ENCODE measurements at places on chromosomes 12 and 14.

DNA sequence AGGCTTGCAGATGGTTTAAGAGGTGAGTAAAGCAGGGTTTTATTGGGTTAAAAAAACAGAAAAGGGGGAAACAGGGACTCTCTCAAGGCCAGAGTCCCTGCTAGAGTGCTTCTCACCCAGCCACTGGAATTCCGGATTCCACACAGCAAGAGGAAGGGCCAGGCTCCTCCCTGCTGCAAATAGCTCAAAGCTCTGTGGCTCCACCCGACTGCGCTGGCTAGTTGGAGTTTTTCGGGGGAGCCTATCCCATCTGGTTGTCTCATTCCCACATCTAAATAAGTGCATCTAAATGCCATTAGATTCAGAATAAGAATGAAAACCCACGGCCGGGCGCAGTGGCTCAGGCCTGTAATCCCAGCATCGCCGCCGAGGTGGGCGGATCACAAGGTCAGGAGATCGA is 791.5 kb downstream of the SLC16A7 start:
- DNase-seq, result no peak

GRCh38 chr12:24546084-24546483 is 402.8 kb downstream of the BCAT1 start:
- no peak for DNase-seq

- DNase-seq, result no peak
Observed at GRCh38 chr12:6615802-6616201, 8.6 kb upstream of the CHD4 start.

DNA sequence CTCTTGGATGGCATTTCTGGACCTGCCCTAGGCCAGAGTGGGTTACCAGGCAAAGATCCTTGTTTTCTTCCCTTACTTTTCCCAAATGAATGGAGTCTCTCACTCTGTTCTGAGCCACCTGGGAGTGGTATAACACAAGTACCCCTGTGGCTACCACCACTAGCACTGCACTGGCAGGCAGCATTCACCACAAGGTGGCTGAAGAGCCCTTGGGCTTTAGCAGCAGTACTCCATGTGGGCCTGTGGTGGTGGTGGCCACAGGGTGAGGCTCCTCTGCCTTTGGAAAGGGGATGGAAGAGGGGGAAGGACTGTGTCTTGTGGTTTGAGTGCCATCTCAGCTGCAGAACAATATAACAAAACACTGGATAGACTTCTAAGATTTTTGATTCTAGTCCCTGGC is 38.1 kb upstream of the LMNTD1 start:
- no peak for DNase-seq

DNA sequence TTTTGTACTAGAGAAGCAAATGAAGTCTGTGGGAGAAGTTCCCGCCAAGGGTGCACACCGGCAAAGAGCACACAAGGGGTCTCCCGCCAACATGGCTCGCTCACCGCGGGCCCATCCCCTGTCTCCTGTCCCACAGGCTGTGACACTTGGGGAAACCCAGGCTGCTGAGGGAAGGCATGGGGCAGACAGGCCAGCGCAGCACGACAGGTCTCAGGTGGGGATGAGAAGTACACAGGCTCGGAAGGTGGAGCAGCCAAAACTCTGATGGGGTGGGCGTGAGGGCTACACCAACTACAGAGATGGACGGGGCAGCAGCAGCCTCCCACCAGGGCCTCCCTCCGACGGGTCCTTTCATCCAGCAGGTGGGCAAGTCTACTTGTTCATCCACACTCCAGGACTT is 64.4 kb downstream of the RNF34 start:
- no peak for DNase-seq

DNA sequence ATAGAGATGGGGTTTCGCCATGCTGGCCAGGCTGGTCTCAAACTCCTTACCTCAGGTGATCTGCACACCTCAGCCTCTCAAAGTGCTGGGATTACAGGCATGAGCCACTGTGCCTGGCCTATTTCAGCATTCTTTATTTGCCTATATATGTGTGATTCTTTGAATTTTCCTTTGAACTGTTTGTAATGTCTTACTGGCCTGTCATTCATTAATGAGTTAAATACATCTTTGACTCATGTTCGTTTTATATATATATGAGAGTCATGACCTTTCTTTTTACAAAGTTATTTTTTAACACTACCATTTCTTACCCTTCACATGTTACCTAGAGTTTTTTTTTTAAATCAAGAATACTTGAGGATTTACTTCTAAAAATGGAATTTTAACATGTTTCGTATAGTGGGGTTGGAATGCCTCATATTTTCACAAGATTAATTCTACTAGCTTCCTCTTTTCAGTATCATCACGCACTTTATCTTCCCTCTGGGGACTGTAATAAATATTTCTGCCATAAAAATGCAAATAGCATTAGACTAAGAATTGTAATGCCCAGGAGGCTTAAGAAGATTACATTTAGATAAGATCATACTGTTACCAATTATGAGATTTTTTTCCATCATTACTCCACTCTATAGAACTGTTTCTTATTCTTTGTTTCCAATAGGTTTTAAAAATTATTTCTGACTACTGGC is 66.7 kb downstream of the NTN4 start:
- no peak for DNase-seq

- DNase-seq, result peak; percentile 77
Observed at GRCh38 chr14:96167224-96168148, 37.2 kb upstream of the BDKRB2 start.

- no peak for DNase-seq
Observed at GRCh38 chr14:22561661-22562579, 27.1 kb downstream of the DAD1 start.

GRCh38 chr12:15856097-15856982 is 25.8 kb upstream of the STRAP start:
- DNase-seq, result peak; percentile 86

DNA sequence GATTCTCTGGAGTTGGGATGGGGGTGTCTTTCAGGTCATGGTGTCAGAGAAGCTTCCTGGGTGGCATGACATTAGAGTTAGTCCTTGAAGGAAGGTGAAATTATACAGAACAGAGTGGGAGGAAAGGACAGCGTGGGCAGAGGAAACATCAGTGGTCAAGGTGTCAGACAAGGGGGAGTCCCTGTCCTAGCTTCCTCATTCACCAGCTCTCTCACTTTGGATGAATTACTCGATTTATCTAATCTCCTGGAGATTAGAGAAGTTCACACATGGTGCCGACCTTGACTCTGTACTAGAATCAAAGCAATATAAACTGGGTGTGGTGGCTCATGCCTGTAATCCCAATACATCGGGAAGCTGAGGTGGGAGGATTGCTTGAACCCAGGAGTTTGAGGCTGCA is 492.9 kb downstream of the VRK1 start:
- DNase-seq, result no peak

DNA sequence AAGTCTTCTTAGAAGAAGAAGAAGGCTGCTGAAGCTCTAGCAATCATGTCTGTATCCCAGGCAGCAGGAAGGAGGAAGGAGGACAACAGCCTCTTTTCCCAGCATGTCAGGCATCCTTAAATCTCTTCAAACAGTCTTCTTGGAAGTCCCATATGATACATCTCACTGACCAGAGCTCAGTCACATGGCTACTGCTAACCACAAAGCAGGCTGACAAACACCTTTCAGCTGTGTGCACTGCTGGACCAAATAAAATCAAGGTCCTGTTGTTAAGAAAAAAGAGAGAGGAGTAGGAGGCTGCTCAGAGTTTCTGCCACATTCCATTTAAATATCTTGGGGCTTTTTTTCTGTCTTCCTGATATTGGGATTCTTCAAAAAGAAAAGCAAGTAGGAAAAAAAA is 203.4 kb upstream of the PELI2 start:
- no peak for DNase-seq

GRCh38 chr14:91326514-91327249 is 82.2 kb upstream of the GPR68 start:
- no peak for DNase-seq

DNA sequence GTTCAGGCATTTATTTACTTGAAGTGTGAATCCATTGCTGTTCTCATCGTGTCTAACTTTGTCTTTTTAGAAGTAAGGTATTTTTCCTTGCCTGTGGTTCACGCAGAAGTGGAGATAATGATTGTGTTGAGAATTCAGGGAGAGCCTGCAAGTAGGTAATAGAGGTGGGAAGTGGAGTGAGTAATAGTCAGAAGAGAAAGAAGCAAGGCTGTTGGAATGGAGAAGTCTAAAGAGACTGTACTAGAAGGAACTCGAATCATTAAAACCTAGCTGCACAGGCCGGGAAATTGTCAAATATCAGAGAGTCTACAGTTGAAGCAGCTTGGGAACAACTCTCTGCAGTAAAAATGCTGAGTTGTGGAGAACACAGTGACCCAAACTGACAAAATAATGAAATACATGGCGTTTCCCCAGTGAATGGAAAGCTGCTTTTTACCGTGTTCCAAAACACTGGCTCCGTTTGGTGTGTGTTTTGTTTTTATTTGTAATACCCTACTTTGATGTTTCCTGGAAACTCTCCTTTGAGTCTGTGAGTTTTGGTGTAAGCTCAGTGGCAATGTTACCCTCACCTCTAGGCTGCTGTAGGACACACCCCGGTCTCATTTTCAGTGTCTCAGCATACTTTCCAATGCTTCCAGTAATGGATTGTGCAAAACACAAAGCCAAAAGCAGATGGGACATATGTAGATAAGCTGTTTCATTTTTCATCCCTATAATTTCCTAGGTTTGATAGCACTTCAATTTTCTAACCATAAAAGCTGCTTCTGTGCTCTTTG is 146.6 kb downstream of the CRADD start:
- DNase-seq, result peak; percentile 50

- DNase-seq, result no peak
Observed at GRCh38 chr14:83255727-83256090, 1722.1 kb upstream of the SEL1L start.

DNA sequence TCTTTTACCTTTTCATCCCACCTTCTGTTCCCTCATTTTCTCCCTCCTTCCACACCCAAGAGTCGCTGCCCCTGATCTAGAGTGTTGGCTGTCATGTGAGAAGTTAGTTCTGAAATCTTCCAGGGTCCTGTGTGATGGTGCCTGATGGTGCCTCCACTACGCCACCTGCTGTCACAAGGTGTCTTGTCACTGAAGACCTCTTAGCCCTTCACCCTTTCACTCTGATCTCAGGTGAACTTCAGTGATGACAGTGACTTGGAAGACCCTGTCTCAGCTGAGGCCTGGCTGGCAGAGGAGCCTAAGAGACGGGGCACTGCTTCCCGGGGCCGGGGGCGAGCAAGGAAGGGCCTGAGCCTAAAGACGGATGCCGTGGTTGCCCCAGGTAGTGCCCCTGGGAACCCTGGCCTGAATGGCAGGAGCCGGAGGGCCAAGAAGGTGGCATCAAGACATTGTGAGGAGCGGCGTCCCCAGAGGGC is 7.6 kb upstream of the PFDN5 start:
- DNase-seq, result no peak

DNA sequence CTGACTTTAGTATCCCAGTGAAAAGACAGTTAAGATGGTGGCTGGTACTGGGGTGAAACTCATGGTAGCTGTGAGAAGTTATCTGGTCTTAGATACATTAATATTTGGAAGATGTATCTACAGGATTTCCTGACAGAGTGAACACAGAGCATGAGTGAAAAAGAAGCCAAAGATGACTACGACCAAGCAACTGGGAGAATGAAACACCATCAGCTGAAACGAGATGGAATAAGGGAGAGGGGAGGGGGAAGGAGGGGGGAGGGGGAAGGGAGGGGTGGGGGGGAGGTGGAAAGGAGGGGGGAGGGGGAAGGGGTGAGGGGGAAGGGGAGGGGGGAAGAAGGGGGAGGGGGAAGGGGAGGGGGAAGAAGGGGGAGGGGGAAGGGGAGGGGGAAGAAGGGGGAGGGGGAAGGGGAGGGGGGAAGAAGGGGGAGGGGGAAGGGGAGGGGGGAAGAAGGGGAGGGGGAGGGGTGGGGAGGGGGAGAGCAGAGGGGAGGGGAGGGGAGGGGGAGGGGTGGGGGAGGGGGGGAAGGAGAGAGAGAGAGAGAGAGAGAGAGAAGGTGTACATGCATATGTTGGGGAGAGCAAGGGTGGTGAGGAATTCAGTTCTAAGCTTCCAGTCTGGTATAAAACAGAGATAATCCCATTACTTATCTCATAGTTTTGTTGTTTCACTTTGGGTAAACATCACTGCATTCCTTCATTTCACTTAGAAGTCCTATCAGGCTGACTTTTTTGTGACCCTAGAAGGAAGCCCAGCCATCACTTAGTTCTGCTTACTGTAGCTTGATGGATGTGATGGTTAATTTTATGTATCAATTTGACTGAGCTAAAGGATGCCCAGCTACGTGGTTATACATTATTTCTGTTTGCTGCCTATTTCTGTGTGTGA is 73.9 kb downstream of the SPPL3 start:
- no peak for DNase-seq

GRCh38 chr12:89636776-89637160 is 71.9 kb downstream of the ATP2B1 start:
- peak; percentile 9 for DNase-seq

DNA sequence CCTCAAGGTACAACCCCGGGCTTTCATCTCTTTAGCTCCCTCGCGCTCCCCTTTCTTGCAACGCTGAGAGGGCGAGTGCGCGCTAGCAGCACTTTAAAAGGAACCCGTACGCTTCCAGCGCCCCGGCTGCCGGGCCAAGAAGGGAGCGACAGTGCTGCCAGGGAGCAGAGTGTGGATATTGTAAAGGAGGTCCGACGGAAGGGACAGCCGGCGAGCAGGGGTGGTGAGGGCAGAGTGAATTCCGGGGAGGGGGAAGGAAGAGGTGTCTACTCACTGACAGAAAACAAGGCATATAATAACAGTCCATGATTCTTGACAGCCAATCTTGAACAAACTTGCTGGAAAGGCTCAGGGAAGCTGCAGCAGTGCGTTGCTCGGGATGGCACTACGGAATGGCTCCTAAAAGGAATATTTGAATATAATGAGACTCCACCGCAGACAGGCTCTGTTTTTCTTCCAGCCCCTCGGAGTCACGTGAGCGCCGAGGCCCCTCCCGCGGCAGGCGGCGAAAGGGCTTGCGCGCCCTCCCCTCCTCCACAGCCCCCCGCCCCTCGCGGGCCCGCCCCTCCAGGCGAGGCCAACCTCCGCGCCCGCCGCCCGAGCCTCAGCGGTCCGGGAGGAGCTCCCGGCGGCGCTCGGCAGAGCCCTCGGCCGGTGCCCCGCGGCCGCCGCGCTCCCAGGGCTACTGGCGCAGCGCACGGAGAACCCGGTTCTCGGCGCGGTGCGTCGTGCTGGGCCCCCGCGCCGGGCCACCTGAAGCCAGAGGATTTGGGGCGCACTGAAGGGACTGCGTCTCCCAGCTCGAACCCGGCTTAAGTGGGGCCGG is 3.4 kb downstream of the BMP4 start:
- DNase-seq, result peak; percentile 96

GRCh38 chr12:2163177-2163941 is 110.6 kb downstream of the CACNA1C start:
- DNase-seq, result peak; percentile 38

GRCh38 chr14:71355324-71356201 is 448.3 kb downstream of the PCNX1 start:
- DNase-seq, result peak; percentile 37

DNA sequence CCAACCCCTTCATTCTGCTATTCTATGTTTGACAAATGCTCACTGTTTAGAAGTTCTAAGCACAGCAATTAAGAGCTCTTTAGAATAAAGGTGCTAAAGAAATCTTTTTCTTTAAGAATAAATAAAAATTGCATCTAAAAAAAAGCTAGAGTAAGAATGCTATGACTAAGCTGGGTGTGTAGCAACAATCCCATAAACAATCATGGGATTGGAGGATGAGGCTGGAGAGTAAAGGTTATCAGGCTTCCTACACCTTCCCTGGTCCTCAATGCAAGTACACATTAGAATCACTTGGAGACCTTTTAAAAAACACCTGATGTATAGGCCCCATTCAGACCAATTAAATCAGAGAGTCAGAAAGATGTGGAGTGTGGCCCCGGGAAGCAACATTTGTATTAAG is 88.3 kb downstream of the CIT start:
- DNase-seq, result peak; percentile 32

- DNase-seq, result peak; percentile 24
Observed at GRCh38 chr12:109736552-109737108, 23.0 kb downstream of the FAM222A start.

GRCh38 chr12:60853407-60853806 is 1257.6 kb downstream of the SLC16A7 start:
- no peak for DNase-seq

All from foreskin fibroblast (primary cell).